ENCODE measurements at places on chromosomes 3 and 15. TPM values are rescaled to one million over a fixed set of nuclear protein-coding genes. Genes with fewer than 3 reads are reported as not detected.

GRCh38 chr3:126538966-126539365 is 15.0 kb downstream of the CHST13 start:
- DNase-seq: peak; percentile 22

The CSPG5 gene
- 2.0 TPM for total RNA-seq

- DNase-seq: no peak
Measured at GRCh38 chr15:66157507-66157906, 96.0 kb downstream of the MEGF11 start.

GRCh38 chr15:84898761-84899160 is 14.3 kb downstream of the SLC28A1 start:
- no peak for DNase-seq

DNA sequence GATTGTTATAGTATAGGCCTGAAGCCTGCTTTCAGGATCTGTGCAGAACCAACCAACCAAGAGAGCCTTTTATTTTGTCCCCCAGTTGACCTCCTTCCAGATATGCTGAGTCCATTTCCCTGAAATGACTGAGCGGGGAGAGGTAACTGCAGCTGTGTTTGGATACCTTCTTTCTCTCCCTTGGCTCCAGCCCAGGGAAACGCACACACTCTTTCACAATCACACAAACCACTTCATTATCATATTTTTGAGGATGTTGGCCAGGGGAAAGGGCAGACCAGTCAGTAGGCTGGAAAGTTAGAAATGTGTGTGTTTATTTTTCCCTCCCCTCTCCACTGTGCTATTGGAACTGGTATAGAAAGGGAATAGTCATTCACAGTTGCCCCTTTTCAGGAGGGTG is 417.7 kb upstream of the TBL1XR1 start:
- DNase-seq: no peak

GRCh38 chr15:57792724-57793449 is 86.4 kb downstream of the POLR2M start:
- no peak for DNase-seq

DNA sequence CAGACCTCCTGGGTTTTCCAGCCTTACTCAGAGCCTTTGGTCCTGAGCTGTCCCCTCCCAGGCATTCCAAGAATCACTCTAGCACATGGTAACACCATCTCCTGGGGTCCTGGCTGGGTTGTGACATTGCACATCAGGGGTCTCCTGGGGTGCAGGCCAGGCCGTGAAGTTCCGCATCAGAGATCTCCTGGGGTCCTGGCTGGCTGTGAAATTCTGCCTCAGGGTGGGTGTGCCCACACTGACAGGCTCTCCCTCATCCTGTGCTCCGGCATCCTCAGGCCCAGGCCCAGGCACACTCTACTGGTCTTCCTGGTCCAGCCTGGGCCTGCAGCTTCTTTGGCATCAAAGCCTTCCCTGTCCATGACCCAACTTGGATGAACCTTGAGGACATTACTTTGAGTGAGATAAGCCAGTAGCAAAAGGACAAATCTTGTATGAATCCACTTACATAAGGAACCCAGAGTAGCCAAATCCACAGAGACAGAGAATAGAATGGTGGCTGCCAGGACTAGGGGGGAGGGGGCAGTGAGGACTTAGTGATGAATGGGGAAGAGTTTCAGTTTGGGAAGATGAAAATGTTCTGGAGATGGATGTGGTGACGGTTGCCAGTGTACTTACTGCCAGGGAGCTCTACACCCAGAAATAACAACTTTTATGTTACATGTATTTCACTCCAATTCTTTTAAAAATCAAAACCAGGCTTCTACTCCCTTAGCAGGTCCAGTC is 49.1 kb upstream of the KLF13 start:
- DNase-seq: no peak

The ARHGAP11A gene
- 2.0 TPM for total RNA-seq

DNA sequence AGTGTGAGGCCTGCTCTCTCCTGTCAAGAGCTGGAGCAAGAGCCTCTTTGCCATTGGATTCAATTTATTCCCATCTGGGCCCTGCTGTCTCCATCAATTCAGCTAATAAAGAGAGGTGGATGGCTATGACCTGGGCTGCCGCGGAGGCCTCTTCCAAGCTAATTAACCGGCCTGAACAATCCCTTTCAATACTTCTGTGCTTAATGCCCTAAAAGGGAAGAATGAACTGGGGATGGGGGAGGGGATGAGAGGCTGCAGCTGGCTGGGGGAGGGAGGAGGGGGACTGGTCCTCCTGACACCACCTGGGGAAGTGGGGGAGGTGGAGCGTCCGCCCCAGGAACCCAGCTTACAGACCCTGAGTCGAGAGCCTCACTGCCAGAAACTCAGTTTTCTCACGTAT is 33.4 kb upstream of the PRR23E start:
- peak; percentile 41 for DNase-seq

DNA sequence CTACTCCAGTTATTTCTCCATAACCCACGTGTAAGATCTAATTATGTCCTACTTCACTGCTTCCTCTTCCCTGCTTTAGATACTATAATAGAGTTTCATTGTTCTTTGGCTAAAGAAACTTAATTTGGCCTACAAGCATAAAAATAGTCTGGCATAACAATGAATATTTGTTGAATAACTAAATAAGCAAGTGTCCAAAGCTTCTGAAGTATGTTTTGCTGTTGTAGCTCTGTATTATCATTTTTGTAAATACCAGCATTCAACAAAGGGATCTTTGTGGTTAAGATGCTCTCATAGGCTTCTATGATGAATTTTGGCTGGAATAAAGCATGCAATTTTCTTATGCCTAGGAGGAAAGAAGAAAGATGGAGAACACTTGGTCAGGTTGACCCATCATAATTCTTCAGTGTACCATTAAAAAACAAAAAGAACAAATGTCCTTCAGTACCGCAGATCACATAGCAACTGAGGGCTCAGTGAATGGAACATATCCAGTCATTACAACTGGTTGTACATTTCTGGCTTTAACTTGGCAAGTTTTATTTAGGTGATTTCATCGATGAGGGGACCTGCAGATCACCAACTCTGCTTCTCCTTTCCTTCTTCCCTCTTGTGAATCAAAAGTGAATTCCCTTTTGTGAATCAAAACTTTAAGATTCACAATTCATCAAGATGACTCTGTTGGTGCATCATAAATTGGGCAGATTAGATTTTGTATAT is 465.9 kb upstream of the TGFBR2 start:
- DNase-seq: no peak

DNA sequence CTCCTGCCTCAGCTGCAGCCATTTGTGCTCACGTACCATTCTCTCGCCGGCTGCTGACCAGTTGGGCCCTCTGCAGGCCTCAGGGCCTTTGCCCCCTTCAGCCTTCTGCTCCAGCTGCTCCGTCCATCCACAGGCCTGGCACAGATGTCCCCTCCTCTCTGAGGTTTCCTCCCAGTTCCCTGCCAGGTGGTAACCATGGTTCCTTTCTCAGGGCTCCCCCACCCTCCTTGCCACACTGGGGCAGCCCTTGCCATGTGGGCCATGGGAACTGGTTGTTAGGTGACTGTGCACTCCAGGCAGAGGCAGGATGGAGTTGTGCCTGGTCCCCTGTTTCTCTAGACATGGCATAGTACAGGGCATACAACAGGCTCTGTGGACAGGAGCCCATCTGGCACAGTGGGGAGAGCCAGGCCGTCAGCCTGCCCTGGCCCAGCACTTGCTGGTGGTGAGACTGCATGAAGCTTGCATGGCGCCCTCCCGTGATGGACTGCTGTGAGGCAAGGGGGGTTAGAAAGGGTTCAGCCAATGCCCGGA is 148.9 kb downstream of the DNAJB8 start:
- DNase-seq: peak; percentile 77

- no peak for DNase-seq
Measured at GRCh38 chr3:52423173-52423572, 21.7 kb downstream of the SEMA3G start.

GRCh38 chr3:137259701-137260100 is 301.9 kb downstream of the IL20RB start:
- no peak for DNase-seq

- no peak for DNase-seq
Measured at GRCh38 chr3:113211330-113212149, at the start of gene BOC. TSS of gene BOC (plus strand) at chr3:113211557. CDS start at chr3:113249803, 38,246 bp downstream.

The AMOTL2 gene
- total RNA-seq: 272 TPM

DNA sequence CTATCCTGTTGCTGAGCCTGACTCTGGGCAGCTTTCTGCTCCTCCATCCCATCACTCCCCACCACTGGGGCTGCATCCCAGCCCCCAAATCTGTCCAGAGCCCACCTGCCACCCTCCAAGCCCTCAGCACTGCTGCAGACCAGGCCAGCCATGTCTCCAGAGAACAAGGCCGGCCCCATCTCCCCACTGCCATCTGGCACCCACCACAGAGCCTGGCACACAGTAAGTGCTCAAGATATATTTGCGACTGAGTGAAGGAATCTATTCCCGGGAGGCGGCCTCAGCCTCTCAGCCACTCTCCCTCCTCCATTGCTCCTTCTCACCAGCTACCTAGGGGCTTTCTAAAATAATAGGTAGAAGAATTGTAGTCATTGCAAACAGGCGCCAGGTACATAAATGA is 4.8 kb downstream of the PLXND1 start:
- no peak for DNase-seq

- no peak for DNase-seq
Measured at GRCh38 chr3:9224490-9224889, 25.0 kb downstream of the SRGAP3 start.

GRCh38 chr3:57393977-57394376 is 101.5 kb upstream of the ASB14 start:
- DNase-seq: no peak

- no peak for DNase-seq
Measured at GRCh38 chr3:193498215-193498614, 56.5 kb downstream of the ATP13A4 start.

DNA sequence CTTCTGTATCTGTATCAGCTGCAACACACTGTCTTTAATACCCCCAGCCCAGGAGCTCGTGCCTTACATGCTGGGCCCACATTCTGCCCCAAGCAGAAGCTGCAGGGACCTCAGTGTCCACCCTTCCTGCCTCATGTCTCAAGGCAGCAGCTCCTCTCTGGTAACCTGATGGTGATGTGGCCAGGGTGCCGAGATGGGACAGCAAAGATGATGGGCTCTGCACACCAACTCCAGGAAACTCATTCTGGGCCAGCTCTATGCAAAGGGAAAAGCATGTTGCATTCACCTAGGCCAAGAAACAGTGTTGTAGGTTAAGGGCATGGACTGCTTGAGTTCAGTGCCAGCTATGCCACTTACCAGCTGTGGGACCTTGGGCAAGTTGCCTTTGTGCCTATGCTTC is 79.5 kb upstream of the PRR23C start:
- no peak for DNase-seq

The FILIP1L gene
- total RNA-seq: 48.5 TPM

The GOLGA8Q gene
- total RNA-seq: 0.96 TPM

The CPNE9 gene
- not detected for total RNA-seq

- DNase-seq: no peak
Measured at GRCh38 chr3:163879172-163879571, 1199.1 kb downstream of the SI start.

The CLDN16 gene
- not detected for total RNA-seq

GRCh38 chr3:161049683-161050248 is 55.4 kb downstream of the B3GALNT1 start:
- no peak for DNase-seq

DNA sequence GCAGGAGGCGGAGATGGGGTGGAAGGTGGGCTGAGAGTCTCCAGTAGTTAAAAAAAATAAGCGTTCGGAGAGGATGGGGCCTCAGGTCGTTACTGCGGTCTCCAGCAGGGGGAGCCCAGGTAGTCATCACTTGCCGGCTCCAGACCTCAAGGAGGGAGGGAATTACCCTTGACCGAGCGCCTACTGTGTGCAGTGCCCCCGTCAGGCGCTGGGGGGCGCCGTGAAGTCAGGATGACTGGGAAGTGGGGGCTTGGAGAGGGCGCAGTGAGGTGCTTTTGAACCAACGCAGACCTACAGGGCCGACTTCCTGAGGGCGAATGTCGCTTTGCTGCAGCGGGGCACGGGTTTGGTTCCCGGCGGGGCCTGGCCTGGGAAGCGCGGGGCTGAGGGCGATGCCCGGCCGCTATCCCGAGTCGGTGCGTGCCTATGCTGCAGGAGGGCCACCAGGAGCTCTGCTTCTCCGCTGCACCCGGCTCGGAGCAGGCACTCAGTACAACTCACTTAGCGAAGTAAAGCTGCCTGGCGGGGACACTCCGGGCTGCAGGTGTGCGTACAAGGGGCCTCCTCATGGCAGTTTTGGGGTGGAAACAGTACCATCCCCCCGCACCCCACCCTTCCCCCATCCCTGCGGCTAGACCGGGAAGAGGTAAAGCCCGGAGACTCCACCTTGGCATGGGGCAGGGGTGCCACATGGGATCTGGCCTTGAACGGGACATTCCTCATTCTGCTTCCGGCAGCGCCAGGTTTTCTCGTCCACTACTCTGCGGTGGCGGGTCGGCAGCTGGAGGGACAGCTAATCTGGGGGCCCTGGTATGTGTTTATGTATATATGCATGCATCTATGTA is 79.8 kb downstream of the RHCG start:
- no peak for DNase-seq
